ENCODE measurements at places on chromosomes 11 and 22.
A peak's percentile ranks its signal among the peaks of the same experiment; 100 is the strongest.

GRCh38 chr11:122808478-122808869 lies 29.8 kb upstream of the CRTAM start:
- peak; percentile 13 for DNase-seq

- peak; percentile 31 for DNase-seq
Measured at GRCh38 chr22:20606041-20606783, 98.8 kb downstream of the MED15 start.

DNA sequence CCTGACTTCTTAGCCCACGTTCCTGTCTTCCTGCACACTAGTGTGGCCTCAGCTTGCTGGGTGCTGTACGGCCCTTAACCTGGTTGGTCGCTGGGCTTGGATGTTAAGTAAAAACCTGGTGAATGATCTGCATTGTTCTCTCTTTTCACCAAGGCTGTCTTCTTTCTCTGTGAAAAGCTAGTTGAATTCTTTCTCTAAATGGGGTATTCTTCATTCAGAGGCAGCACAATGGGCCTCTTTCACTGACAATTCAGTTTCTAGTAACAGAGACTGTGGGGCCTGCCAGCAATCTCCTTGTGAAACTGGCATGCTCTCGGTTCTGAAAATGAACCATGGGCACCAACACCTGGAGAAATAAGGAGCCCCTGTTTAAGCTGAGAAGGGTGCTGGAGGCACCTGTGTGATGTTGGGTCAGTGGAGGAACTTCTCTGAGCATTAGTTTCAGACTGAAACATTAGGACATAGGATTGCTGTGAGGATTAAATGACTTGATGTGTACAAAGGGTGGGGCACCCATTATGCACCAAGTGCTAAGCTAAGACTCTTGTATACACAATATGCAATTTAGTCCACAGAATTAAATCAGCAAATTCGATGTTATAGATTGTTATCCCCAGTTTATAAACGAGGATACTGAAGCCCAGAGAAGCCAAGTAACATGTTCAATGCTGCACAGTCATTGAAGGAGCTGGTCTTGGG lies 33.1 kb upstream of the ELF5 start:
- no peak for DNase-seq

DNA sequence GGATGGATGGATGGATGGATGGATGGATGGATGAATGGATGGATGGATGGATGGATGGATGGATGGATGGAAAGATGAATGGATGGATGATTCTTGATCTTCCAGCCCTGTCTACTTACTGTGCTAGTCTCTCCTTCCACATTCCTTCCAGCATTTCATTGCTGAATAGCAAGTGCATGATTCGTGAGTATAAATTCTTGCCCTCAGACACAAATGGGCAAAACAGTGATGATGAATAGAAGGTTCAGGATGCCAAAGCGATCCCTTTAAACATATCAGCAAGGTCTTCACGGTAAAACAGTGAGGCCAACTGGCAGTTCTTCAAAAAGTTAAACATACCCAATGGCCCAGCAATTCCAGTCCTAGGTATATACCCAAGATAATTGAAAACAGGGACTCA lies 400.2 kb downstream of the MN1 start:
- DNase-seq: no peak

GRCh38 chr22:49370627-49371301 lies 456.9 kb downstream of the BRD1 start:
- no peak for DNase-seq

DNA sequence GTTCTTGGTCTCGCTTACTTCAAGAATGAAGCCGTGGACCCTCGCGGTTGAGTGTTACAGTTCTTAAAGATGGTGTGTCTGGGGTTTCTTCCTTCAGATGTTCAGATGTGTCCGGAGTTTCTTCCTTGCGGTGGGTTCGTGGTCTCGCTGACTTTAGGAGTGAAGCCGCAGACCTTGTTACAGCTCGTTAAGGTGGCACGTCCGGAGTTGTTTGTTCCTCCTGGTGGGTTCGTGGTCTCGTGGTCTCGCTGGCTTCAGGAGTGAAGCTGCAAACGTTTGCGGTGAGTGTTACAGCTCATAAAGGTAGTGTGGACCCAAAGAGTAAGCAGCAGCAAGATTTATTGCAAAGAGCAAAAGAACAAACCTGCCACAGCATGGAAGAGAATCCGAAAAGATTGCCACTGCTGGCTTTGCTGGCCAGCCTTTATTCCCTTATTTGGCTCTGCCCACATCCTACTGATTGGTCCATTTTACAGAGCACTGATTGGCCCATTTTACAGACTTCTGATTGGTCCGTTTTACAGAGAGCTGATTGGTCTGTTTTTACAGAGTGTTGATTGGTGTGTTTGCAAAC lies 27.1 kb upstream of the NXPE2 start:
- no peak for DNase-seq

- no peak for DNase-seq
Measured at GRCh38 chr11:105861225-105861624, 160.8 kb downstream of the MSANTD4 start.

- DNase-seq: no peak
Measured at GRCh38 chr11:104968355-104968855, at the start of gene CASP4. CASP4 (minus strand) TSS chr11:104968574; CDS start chr11:104968525, 49 bp downstream.

GRCh38 chr11:76765863-76766350 lies 17.2 kb upstream of the TSKU start:
- no peak for DNase-seq

- DNase-seq: no peak
Measured at GRCh38 chr11:16911658-16912057, 102.6 kb downstream of the PLEKHA7 start.

GRCh38 chr11:83158357-83158786 lies 1.4 kb downstream of the PCF11 start:
- no peak for DNase-seq

GRCh38 chr11:128738942-128739341 lies 45.1 kb downstream of the FLI1 start:
- DNase-seq: no peak

DNA sequence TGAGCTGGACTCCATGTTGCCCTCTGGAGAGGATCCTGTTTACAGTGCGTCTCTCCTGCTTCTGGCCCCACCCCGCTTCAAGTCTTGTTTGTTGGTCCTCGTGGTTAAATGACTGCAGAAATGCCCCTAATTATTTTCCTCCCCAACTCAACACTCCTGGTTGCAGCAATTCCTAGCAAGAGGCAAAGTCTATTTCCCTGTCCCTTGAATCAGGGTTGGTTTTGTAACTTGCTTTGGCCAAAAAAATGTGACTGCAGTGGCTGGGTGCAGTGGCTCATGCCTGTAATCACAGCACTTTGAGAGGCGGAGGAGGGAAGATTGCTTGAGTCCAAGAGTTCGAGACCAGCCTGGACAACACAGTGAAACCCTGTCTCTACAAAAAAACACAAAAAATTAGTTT lies 41.0 kb upstream of the FGF3 start:
- no peak for DNase-seq

GRCh38 chr22:50376085-50376651 lies 33.0 kb downstream of the PPP6R2 start:
- no peak for DNase-seq

- no peak for DNase-seq
Measured at GRCh38 chr11:17296852-17297559, 20.5 kb downstream of the NUCB2 start.

GRCh38 chr11:42175203-42175602 lies 715.8 kb upstream of the LRRC4C start:
- DNase-seq: no peak

- no peak for DNase-seq
Measured at GRCh38 chr11:7251487-7251835, 243 bp upstream of the SYT9 start.

DNA sequence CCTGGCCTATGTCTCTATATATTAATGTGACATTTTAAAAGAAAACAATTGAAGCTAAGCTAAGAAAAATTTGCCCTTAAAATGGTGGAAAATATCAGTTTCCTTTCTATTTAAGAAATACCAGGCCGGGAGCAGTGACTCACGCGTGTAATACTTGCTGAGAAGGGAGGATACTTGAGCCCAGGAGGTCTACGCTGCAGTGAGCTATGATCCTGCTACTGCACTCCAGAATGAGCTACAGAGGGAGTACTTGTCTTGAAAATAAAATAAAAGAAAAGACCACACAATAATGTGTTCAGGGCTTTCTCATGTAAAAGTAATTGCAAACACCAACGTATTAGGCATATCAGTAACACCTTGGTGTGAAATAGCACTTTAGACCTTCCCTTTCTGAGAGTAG lies 1.4 kb upstream of the PRSS23 start:
- no peak for DNase-seq

GRCh38 chr11:99020352-99021225 lies at the start of gene CNTN5:
CNTN5 (plus strand) TSS chr11:99020949.
- DNase-seq: no peak

DNA sequence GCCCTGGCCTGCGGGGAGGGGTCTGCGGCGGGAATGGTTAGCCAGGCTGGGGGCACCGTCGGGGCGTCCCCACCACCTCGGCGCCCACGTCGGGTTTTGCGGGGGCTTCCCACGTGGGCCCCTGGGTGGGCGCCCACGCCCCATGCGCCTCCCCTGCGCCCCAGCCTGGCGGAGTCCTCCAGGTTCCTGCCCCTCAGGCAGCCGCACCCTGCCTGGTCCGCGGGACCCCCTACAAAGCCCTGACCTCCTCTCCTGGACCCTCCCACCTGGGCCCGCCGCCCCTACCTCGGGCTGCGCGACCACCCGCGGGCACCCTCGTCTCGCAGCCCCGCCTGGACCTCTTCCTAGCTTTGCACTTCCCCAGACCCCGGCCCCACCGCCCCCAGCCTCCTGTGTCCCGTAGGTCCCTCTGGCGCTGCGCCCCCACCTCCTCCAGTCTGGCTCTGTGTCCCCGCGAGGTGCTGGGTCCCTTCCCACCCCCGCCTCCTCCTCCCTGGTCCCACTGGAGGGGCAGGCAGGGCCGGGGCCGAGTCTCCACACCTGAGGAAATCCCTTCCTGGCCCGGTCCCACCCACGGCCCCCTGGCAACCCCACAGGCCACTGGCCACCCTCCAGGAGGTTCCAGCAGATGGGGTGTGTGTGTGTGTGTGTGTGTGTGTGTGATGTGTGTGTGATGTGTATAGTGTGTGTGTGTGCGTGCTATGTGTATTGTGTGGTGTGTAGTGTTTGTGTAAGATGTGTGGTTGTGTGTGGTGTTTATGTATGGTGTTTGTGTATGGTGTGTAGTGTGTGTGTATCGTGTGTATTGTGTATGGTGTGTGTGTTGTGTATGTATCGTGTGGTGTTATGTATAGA lies 11.8 kb downstream of the PIM3 start:
- no peak for DNase-seq

All from activated CD8-positive, alpha-beta memory T cell treated with anti-CD3 and anti-CD28 coated beads for 48 hours (primary cell).